Natural killer cell (primary cell): ENCODE measurements at places on chromosomes 13 and 19. TPM values are rescaled to one million over a fixed set of nuclear protein-coding genes. Genes with fewer than 3 reads are reported as not detected.

The ZNF836 gene
- total RNA-seq: 40.2 TPM

The SHISA7 gene
- total RNA-seq: not detected

The BRCA2 gene
- total RNA-seq: 4.3 TPM

The FGF22 gene
- total RNA-seq: 0.58 TPM

The ZGLP1 gene
- 1.4 TPM for total RNA-seq

The C3 gene
- total RNA-seq: 0.38 TPM

The RNASEH2A gene
- 6.6 TPM for total RNA-seq

The C19orf18 gene
- 0.99 TPM for total RNA-seq

The APOC1 gene
- total RNA-seq: not detected

The SPRED3 gene
- total RNA-seq: 4.2 TPM

The TPRX1 gene
- total RNA-seq: not detected

The ZNF433 gene
- total RNA-seq: 3.4 TPM

The OR7D2 gene
- total RNA-seq: not detected

The RAB4B gene
- total RNA-seq: 97.8 TPM

The IL17D gene
- total RNA-seq: 0.25 TPM

The ATP7B gene
- 0.64 TPM for total RNA-seq

The IFNL1 gene
- total RNA-seq: not detected

The CFAP97D2 gene
- not detected for total RNA-seq

The KLF2 gene
- total RNA-seq: 377 TPM

The KIR2DL1 gene
- 88.2 TPM for total RNA-seq

The ZNF577 gene
- 12.4 TPM for total RNA-seq

The SWSAP1 gene
- total RNA-seq: 2.8 TPM
